Activated CD8-positive, alpha-beta memory T cell treated with anti-CD3 and anti-CD28 coated beads for 1 hour (primary cell): ENCODE measurements at places on chromosomes 2 and 18.

GRCh38 chr2:171178993-171179392 is 18.3 kb upstream of the TLK1 start:
- DNase-seq, result no peak

GRCh38 chr2:26470601-26471260 is 7.2 kb downstream of the OTOF start:
- no peak for DNase-seq

- no peak for DNase-seq
Observed at GRCh38 chr2:189248141-189248540, 68.6 kb upstream of the COL5A2 start.

GRCh38 chr2:235960011-235960715 is 208.0 kb downstream of the GBX2 start:
- DNase-seq, result no peak

DNA sequence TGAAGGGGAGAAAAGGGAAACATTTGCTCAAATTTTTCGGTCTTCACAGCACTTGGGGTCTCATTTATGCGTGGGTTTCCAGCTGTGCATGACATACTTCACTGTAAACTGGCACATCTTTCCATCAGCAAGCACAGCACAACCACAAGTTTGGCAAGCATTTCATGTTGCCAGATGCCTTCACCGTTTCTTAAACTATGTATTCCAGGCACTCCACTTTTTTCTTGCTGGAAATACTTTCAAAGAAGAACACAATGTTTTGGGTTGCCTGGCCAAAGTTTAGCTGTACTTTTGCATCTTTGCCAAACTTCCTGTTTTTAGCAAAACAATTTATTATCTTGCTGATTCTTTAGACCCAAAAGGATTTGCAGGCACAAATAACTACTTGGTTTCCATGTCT is 194.6 kb upstream of the MEIS1 start:
- no peak for DNase-seq

GRCh38 chr18:77061946-77062517 is 70.6 kb downstream of the MBP start:
- no peak for DNase-seq

DNA sequence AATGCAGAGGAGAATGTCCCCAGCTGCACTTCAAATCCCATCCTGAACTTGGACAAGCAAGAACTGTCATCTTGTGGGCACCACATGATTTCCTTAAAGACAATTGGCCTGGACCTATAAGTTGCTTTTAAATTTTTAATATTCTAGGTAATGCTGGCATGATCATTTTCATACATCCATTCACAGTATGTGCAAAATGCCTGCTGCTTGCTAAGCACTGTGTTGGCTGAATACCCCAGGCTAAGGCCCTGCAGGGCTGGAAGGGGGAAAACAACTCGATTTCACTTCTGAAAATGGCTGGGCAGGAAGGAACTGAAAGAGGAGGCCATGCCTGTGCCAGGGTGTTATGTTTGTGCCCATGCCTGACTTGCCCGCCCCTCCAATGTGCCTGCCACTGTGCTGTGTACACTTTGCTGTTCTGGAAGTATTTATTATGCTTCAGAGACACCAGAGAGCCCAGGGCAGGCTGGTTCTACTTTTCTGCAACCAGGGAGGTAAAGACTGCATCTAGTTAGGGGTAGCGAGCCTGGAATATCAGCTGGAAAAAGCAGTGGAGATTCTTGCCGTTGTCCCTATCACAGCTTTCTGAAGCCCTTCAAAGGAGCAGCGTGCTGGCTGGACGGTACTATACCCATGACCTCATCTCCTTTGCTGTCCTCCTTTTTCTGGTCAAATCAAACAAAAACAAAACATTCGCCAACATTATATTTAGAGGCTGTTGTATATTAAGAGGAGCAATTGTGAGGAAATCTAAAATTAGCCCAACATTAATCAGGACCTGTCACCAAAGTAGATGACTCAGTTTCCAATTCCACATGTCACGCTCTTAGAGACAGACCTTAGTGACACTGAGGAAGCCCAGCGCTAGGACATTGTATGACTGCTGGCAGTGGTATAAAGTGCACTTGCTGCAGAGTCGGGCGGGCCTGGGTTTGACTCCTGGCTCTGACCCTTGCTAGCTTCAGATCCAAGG is 158.1 kb downstream of the DDX1 start:
- DNase-seq, result no peak

DNA sequence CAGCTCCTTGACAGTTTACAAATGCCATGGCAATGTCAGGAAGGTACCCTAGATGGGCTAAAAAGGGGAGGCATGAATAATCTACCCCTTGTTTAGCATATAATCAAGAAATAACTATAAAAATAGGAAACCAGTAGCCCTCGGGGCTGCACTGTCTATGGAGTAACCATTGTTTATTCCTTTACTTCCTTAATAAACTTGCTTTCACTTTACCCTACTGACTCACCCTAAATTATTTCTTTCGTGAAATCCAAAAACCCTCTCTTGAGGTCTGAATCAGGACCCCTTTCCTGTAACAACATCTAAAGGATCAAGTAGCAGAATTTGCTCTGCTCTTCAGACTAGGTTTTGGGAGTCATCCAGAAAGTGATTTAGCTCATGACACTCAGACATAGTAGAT is 43.7 kb downstream of the CD8B2 start:
- no peak for DNase-seq

GRCh38 chr2:95346231-95346737 is 49.1 kb downstream of the KCNIP3 start:
- no peak for DNase-seq

GRCh38 chr18:3584266-3584861 is 134.4 kb downstream of the TGIF1 start:
- no peak for DNase-seq

DNA sequence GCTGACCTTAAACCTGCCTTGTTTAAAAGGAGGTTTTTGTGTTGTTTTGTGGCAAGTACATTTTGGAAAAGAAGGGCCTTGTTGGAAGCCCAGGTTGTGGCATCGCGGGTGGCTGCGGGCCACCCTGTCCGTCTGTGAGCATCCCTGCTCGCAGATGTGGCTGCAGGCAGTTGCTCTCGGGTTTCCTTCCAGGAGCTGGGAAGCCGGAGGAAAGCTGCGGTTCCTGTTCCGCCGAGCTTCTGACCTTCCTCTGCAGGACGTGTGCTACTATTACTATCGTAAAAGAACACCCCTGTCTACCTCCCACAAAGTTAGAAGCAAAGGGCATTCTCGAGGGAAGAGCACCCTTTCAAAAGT is 766 bp downstream of the MFF start:
- DNase-seq, result no peak

DNA sequence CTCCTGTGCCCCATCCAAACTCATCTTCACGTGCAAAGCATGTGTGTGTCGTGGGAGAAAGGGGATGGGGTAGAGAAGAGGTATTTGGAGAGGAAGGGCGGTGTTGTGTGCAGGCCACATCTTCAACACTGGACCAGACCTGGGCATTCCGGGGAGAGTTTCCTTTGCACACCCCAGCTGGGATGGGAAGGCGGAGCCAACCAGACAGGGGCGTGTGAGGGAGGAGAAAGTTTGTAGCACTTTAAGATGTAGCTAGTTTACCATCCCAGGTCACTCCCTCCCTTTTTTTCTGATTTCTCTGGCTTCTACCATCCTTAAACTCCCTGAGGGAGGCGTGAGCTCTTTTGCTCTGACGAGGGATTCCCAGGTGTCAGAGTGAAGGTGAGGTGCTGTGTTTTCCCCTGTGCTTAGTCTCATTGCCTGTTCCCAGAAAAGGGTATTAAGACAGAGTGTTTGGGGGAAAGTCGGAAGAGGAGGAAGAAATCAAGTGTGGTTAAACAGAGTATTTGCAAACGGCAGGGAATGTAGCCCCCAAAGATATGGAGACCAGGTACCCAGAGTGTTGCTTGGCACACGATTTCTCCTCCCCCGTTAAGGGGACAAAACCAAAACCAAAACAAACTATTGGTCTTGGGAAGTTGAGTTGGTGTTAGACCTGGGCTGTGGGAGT is 1.6 kb downstream of the SETBP1 start:
- no peak for DNase-seq

DNA sequence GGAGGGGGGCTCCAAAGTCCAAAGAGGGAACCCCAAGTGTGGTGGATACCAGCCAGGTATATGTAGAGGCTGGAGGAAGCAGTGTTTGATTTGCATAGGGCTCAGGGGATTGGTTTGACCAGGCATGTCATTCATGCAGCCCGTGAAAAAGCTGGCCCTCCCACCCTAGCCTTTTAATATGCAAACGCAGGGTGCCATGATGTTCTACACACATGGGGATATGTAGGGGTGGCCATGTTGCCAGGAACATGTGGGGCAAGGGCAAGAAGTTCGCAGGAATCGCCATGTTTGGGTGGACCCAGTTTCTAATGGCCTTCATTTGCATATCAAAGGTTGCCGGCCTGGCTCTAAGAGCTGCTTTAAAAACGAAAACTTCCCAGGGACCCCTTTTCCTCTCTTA is 33.6 kb downstream of the B3GNT7 start:
- DNase-seq, result no peak
